Activated T-cell treated with anti-CD3 and anti-CD28 coated beads for 24 hours (primary cell): ENCODE measurements at places on chromosomes 5 and 9.

DNA sequence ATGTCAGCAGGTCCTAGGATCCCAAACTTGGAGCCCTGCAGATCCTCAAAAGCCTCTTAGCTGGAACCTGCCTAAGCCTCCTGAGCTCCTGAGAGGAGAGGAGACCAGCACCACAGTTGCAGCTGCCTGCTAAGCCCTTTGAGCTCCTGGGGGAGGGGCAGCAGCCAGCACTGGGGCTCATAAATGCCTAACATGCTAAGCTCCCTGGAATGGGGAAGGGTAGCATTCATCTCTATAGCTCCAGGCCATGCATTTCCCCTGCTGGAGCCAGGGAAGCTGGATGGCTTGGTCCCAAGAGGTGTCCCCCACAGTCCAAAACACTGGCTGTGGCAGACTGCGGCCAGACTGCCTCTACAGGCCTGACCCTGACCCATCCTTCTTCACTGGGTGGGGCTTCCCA, 182.7 kb downstream of the KCNN2 start:
- no peak for DNase-seq

DNA sequence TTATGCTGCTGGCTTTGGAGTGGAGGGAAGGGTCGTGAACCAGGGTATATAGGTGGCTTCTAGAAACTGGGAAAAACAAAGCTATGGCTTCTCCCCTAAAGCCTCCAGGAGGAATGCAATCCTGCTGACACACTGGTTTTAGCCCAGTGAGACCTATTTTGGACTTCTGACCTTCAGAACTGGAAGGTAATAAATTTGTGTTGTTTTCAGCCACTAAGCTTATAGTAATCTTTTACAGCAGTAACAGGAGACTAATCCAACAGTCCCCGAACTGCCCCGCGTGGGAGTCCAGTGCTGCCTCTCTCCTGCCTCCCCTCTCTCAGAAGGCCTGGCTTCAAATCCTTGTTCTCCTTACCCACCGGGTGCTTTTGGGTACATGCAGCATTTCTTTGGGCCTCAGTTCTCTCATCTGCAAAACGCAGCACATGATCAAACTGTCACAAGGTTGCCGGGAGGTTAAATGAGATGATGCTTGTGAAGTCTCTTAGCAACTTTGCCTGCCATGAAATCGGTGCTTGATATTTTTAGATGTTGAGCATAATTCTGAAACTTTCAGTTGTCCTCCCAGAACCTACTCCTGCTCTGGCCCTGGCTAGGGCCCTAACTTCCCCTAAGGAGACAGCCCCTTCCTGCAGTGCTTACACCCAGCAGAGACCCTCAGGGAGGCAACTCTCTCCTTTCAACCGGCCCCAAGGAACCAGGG, 127.3 kb upstream of the BOD1 start:
- DNase-seq: no peak

- no peak for DNase-seq
Observed at GRCh38 chr5:2143646-2144353, 261.1 kb upstream of the IRX4 start.

GRCh38 chr5:32707418-32707997, 3.6 kb upstream of the NPR3 start:
- DNase-seq: no peak

GRCh38 chr9:103900466-103900865, 193.6 kb upstream of the SMC2 start:
- no peak for DNase-seq

- no peak for DNase-seq
Observed at GRCh38 chr5:139167063-139167462, 31.1 kb downstream of the SIL1 start.

DNA sequence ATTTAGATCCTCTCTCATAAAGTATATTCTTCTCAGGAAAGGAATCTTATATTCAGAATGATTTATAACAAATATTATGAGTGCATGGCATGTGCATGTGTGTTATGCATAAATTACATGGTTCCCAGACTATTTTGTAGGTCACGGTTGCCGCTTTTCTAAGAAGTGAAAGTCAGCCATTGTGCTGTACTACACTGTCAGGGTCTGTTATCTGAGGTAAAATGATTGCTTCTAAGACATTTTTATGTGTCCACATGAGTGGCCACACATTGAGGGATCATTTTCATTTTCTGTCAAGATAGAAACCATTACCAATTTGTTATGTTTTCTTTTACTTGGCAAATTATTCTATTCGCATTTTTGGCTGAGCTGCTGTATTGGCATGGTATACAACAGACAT, 210.8 kb downstream of the CWC27 start:
- no peak for DNase-seq

DNA sequence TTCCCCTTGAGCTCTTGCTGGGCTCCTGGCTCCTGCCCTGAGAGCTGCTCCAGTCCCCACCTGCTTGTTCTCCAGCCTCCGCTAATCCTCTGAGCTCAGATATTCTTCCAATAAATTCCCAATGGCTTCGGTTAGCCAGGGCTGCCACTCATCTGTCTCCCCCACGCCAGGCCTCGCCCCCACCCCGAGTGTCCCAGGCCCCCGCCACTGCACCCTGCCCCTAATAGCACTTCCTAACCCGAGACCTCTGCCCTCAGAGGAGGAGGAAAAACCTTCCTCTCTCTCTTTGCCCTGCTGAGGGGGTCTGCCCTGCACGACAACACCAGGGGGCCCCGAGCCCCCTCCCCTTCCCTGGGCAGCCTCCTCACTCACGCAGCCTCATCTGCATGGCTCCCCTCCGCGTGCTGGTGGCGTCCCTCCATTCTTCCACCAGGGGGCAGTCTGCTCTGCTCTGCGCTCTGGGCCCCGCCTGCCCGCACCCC, 5.4 kb upstream of the LCN15 start:
- no peak for DNase-seq

DNA sequence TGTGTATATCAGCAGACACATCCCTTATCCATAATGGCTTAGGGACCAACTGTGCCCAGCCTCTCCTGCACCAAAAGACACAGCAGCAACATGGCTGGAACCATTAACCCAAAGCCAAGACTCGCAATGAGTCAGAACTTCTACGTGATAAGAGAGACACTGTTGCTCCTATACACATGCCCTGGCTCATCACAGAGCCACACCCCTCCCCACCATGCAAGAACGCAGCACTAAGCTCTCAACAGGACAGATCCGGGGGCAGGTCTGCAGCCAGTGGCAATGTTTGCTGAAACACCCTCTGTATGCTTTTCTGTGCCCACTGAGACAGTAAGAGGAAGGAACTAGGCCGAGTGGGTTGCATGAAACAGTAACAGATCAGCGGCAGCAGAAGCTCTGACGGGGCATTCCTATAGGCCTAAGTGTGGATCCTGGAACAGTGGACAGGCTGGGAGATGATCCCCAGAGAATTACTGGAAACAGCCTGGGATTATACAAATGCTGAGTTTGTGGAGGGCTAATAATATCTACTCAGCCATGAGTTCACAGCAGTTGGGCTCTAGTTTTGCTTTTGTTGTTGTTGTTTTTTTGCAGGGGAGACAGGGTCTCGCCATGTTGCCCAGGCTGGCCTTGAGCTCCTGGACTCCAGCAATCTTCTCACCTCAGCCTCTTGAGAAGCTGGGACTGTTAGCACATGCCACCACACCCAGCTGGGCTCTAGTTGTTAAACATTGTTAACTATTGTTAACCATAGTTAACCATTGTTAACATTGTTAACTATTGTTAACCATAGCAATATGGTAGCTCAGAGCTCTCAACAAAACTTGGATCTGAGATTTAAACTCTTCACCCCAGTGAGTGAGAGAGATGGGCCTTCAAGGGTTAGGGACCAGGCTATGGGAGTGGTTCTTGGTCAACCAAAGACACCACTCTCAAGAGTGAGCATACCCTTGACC, 41.0 kb downstream of the B4GALT1 start:
- DNase-seq: no peak

DNA sequence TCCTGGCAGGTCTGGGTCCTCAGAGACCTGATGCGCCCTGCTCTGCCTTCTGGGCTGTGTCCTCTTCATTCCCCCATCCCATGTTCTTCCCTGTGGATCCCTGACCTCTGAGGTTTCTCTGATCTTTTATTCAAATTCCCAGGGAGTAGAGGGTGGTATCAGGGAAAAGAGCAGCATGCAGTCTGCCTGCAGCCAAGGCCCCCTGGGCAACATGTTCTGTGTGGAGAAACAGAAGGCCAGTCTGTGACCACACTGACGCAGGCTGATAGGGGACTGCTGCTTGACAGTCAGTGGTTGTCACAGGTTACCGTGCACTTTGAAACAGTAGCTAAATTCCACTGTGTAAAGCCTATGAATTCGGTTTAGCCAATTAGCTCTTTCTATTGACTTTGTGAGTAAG, 156.6 kb upstream of the IRX2 start:
- no peak for DNase-seq

- DNase-seq: no peak
Observed at GRCh38 chr5:149641000-149641576, 59.8 kb downstream of the ARHGEF37 start.

GRCh38 chr5:76819851-76820525, 1.2 kb downstream of the F2RL1 start:
- no peak for DNase-seq

DNA sequence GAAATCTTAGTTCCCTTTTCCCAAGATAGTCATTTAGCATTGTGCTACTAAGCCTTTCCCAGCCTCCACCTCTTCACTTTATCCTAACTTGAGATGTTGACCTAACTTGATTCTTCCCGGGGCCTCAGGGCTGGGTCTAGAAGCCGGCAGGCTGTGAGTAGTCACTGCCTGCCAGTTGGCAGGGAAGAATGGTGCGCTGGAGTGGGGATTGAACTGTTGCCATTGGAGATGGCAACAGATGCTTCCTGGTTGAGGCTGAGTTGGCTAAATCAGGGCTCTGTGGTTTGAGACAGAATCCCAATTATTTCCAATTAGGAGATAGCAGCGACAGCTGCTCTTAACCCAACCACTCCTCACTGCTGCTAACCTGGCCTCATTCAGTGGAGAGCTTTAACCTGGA, 343.1 kb downstream of the BRINP1 start:
- no peak for DNase-seq

GRCh38 chr9:90014421-90014820, 409.6 kb downstream of the GADD45G start:
- DNase-seq: no peak
